Chondrocyte (in vitro differentiated cells): ENCODE measurements at places on chromosomes 1 and 21. TPM values are rescaled to one million over a fixed set of nuclear protein-coding genes. Genes with fewer than 3 reads are reported as not detected.

DNA sequence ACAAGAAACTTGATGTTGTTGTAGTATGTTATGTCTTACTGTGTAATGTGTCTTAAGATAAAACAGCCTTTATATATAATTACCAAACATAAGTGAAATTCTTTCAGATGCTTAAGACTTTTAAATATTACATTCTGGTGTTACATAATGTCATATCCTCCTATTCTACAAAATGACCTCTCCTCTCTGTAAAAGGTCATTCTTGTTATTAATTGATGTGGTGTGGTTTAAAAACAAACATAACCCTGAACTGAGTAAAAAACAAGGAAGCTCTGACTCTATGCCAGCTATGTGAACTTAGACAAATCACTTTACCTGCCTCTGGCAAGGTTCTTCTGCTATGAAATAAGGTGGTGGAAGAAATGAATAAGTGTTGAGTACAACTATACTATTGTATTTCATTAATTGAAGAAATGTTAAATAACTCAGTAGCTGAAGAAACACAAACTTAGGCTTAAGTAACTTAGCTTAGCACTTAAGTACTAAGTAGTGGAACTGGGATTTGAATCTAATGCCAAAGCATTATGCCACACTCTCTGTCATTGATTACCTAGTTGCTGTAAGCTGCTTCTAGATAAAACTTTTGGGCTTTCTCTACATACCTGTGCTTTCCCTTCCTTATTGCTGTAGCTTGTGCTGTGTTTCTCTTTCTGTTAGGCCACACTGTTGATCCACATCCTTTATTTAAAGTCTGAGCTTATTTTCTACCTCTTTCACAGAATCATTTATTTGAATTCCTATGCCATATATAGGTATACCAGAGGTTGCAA is 859 bp upstream of the ANGPTL1 start:
- no peak for DNase-seq

DNA sequence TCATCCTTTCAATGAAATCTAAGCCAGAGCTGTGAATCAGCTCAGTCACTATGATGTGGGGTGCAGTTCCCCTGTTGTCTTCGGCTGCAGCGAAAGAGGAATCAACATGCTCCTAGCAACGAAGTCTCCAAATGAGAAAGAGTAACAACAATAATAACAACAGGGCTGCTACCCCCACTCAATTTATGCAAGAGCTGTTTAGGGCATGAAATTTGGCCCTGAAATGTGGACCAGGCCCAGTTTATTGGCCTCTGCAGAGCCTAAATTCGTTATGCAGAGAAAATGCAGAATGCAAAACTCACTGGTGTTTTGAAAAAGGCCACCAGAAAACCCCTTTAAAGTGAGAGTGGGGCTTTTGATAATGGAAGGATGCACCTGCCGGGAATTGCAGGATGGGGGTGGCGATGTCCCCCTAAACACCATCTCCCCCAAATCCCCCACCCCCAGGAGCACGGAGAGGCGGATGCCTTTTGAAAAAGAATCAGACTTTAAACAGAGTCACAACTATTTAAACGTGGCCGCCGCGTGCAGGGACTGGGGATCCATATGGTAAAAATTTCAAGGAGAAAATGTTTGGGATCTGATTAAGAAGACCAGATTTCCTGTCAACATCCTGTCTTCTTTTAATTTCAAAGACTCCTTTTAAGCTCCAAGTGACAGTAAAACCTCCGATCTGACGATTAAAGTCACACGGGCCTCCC is 1.9 kb downstream of the RUNX3 start:
- no peak for DNase-seq

DNA sequence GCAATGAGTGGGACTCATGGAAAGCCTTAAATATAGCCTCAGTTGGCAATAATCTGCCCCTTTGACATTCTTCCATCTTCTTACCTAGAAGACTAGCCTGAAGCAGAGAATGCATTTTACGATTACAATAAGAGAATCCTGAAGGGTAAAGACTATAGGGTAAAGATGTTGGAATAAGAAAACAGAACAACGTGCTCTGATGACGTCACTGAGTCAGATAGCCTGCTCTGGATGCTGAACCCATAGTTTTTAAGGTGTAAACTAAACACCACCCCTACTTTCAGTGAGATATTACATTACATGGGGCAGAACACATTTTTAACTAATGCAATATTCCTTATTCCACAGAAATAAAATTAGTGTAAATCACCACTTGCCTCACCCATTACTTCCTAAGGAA is 240.4 kb downstream of the KCNT2 start:
- no peak for DNase-seq

Gene FMO3
- total RNA-seq: 0.21 to 0.31 TPM (median 0.27 TPM) in 3 replicates

Gene LINGO4
- not detected in 3 replicates for total RNA-seq

GRCh38 chr1:55037733-55038551 is 1.4 kb upstream of the PCSK9 start:
- DNase-seq: peak; percentile 46

DNA sequence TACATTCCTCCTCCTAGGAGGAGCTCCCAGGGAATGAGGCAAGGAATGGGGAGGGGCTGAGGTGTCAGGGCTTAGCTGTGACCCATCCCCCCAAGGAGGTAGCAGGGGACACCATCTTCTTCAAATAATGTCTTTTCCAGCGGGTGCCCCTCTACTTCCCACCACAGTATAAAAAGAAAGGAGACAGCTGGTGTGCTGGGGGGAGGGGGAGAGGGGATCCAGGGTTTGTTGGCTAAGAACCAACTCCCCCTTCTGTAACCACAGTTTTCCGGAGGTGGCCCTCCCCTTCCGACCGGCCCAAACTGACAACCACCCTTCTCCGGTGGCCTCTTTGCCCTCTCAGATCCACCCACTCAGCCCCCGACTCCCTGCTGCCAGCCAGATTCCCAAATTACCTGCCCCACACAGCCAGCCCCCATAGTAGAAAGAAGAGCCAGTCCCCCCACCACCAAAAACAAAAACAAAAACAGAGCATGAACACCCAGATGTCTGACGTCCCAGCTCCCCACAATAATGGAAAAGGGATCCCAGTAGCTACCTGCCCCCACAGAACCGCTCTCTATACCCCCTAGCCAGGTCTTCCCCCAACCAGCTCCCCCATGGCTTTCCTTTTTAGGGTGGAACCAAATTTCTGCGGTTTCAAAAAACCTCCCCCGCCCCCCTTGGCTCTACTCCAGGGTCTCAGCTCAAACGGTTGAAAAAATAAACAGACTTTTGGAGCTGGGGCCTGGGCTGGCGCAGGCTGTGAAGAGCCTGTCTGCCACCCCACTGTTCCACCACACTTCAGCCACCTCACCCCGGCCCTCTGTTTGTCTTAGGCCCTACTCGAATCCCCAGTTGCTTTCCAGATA is 2.1 kb downstream of the ARHGEF2 start:
- DNase-seq: no peak

Gene FALEC
- total RNA-seq: 1.2 TPM in 1 of 3 replicates, not detected in the others
